ENCODE measurements at places on chromosomes 7 and 10.

GRCh38 chr7:52586704-52587103 lies 448.7 kb upstream of the POM121L12 start:
- no peaks in the 10 kb centered on the region for H3K27me3 ChIP-seq
- H3K4me1 ChIP-seq: no peaks in the 10 kb centered on the region
- no peak overlapping the region for H3K4me3 ChIP-seq
- no peak for DNase-seq
- H3K27ac ChIP-seq: no peak overlapping the region
- no peaks in the 10 kb centered on the region for H3K36me3 ChIP-seq

GRCh38 chr10:3761021-3761686 lies 23.9 kb downstream of the KLF6 start:
- H3K4me1 ChIP-seq: peaks cover 100% of the 10 kb centered on the region
- no peak overlapping the region for H3K27ac ChIP-seq
- no peaks in the 10 kb centered on the region for H3K36me3 ChIP-seq
- no peak overlapping the region for H3K4me3 ChIP-seq
- no peaks in the 10 kb centered on the region for H3K27me3 ChIP-seq

- no peaks in the 10 kb centered on the region for H3K27me3 ChIP-seq
- H3K4me3 ChIP-seq: no peak overlapping the region
- H3K4me1 ChIP-seq: no peaks in the 10 kb centered on the region
- DNase-seq: no peak
- no peak overlapping the region for H3K27ac ChIP-seq
These were observed 465.0 kb downstream of the SUGCT start for GRCh38 chr7:40599836-40600235.

DNA sequence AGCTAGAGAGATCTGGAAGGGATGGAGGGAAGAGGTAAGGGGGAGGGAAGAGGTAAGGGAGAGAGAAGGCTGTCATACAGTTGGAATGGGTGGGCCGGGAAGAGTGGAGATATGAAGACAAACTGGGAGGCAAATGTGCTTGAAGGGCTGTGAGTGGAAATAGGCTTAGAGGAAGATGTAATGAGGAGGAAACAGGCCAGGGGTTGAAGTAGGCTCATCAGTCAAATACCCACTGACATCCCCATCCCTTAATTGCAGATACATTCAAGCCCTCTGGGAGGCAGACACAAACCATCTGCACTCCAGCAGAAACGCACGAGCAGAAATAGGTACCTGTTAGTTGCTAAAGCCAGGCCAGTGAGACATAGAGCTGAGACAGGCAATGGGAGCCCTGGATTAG lies 2.1 kb downstream of the SYNPO2L start:
- no peaks in the 10 kb centered on the region for H3K4me1 ChIP-seq
- no peaks in the 10 kb centered on the region for H3K36me3 ChIP-seq
- no peak overlapping the region for H3K27ac ChIP-seq
- no peak overlapping the region for H3K4me3 ChIP-seq

DNA sequence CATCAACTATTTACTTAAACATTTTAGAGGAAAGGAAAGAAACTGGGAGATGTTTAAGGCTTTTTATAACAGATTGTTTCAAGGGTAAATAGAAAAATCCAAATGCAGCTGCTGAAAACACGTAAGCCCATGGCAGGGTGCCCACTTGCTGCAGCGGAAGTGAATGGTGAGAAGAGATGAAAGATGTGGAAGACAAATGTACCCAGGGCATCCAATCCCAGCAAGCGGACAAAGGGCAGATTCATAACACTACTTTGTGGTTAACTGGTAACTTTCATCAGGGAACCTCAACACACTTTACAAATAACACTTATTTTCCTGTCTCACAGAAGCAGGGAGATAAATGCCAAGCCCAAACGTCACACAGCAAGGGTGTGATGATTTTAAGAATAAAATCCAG lies 358.4 kb downstream of the KCNMA1 start:
- H3K27ac ChIP-seq: no peak overlapping the region
- no peak overlapping the region for H3K4me3 ChIP-seq
- no peaks in the 10 kb centered on the region for H3K27me3 ChIP-seq
- H3K4me1 ChIP-seq: no peaks in the 10 kb centered on the region
- H3K36me3 ChIP-seq: no peaks in the 10 kb centered on the region
